ENCODE measurements at places on chromosomes 12 and 14.
A peak's percentile ranks its signal among the peaks of the same experiment; 100 is the strongest.

GRCh38 chr14:55301437-55302121, 30.4 kb downstream of the FBXO34 start:
- H3K27ac ChIP-seq: no peak overlapping the region
- peaks cover 15% of the 10 kb centered on the region for H3K4me1 ChIP-seq
- no peaks in the 10 kb centered on the region for H3K27me3 ChIP-seq
- DNase-seq: no peak
- H3K4me3 ChIP-seq: no peak overlapping the region
- no peaks in the 10 kb centered on the region for H3K36me3 ChIP-seq

- DNase-seq: no peak
- no peak overlapping the region for H3K27ac ChIP-seq
- no peak overlapping the region for H3K4me3 ChIP-seq
- H3K27me3 ChIP-seq: no peaks in the 10 kb centered on the region
- H3K4me1 ChIP-seq: no peaks in the 10 kb centered on the region
These were observed 55.0 kb downstream of the AP5M1 start for GRCh38 chr14:57323721-57324120.

DNA sequence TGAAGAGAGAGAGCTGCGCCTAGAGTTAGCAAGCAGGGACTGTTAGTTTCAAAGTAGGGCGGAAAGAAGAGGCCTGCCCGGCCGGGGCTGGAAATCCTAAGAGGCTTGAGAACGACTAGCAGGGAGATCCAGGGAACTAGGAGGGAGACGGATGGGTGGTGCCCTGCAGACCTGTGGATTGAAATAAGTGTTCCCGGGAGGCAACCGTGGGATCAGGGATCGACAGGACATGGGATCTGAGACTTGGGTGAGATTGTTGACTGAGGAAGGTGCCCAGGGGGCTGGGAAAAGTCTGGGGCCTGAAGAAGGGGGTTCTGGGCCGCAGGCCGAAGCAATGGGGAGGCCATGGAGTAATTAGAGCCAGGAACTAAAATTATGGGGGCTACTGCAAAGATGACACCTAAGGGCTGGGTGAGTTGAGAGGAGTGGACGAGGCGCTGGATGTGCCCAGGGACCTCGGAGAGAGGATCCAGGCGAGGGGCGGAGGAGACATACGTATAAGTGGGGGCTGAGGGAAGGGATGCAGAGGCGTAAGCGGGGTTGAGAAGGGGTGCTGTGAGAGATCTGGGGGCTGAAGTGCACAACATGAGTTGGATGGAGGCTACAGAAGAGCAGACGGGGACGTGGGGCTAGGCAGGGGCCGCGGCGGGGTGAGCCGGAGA, 635 bp downstream of the LTA4H start:
- DNase-seq: no peak
- peak overlapping the region; percentile 84 for H3K27ac ChIP-seq
- H3K27me3 ChIP-seq: no peaks in the 10 kb centered on the region
- H3K36me3 ChIP-seq: no peaks in the 10 kb centered on the region
- peak overlapping the region; percentile 72 for H3K4me3 ChIP-seq

- H3K27me3 ChIP-seq: no peaks in the 10 kb centered on the region
- no peaks in the 10 kb centered on the region for H3K4me1 ChIP-seq
- no peaks in the 10 kb centered on the region for H3K36me3 ChIP-seq
- no peak for DNase-seq
- H3K27ac ChIP-seq: no peak overlapping the region
These were observed 1069.0 kb downstream of the FSCB start for GRCh38 chr14:43438056-43438455.

DNA sequence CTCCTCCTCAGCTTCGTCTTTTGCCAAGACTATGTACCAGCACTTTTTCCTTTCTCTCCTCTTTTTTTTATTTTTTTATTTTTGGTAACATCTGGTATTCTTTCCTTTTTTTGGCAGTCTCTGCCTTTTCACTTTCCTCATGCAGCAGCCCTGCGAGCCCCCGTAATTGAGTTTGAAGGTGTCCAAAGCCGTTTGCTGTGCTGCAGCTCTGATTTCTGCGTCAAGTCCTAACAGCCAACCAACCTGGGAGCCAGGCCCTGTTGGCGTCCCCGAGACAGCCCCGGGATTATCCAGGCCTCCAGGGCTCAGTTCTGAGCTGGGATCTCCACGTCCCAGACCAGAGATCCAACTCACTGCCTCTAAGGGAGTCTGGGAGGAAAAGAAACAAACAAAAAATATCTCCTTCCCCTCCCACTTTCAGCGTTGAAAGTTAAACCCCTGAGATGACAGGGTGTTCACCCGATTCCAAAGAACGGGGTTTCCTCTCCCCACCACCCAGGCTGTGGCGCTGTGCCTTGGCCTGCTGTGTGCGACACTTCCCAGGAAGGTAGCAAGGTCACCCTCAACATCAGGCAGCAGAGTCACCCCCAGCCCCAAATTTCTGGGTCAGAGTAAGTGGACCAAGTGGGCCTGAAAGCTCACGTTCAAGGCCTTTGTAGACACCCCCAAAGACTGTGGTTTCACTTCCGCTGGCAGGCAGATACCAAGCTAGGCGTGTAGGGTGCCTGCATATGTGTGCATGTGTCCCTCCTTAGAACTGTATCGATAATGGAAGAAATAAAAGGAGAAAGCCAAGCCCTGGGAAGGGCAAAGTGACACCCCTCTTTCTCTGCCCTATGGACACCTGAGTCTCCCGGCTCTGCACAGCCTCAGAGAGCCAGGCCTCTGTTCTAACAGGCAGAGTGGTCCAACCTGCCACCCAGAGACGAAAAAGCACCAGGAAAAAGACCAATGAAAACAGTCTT, 11.1 kb downstream of the BCL11B start:
- no peak overlapping the region for H3K4me3 ChIP-seq
- H3K27me3 ChIP-seq: no peaks in the 10 kb centered on the region
- H3K27ac ChIP-seq: no peak overlapping the region

- no peak overlapping the region for H3K27ac ChIP-seq
- no peaks in the 10 kb centered on the region for H3K36me3 ChIP-seq
- DNase-seq: no peak
- H3K27me3 ChIP-seq: no peaks in the 10 kb centered on the region
- H3K4me1 ChIP-seq: no peaks in the 10 kb centered on the region
These were observed 8.7 kb downstream of the ACACB start for GRCh38 chr12:109124878-109125648.

GRCh38 chr12:65081496-65081895, 39.6 kb downstream of the WIF1 start:
- DNase-seq: no peak
- H3K4me3 ChIP-seq: no peak overlapping the region
- H3K27ac ChIP-seq: no peak overlapping the region
- H3K27me3 ChIP-seq: peaks cover 19% of the 10 kb centered on the region
- H3K4me1 ChIP-seq: no peaks in the 10 kb centered on the region
- H3K36me3 ChIP-seq: no peaks in the 10 kb centered on the region

DNA sequence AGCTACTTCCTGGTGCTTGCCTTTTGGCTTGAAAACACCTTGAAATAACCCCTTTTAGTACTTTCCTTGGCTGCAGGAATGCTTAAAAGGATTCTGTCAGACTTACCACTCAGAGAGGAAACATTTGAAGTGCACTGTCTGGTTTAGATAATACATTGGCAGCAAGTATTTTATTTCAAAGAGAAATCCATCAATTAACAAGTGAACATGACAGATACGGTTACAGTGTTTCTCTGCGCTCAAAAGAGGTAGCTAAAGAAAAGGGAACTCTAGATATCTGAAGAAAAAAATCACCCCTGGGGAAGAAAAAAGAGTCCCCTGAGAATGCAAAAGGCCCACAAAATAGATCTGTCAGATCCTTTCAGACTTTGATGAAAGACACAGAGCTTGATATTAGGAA, 421.9 kb downstream of the LRFN5 start:
- no peaks in the 10 kb centered on the region for H3K36me3 ChIP-seq
- H3K27ac ChIP-seq: no peak overlapping the region
- no peaks in the 10 kb centered on the region for H3K4me1 ChIP-seq
- DNase-seq: no peak
- H3K27me3 ChIP-seq: no peaks in the 10 kb centered on the region

GRCh38 chr14:106843386-106843785, 1317.0 kb downstream of the TMEM121 start:
- peaks cover 2% of the 10 kb centered on the region for H3K27me3 ChIP-seq
- peak overlapping the region; percentile 58 for H3K4me3 ChIP-seq
- no peaks in the 10 kb centered on the region for H3K36me3 ChIP-seq
- DNase-seq: no peak
- peaks cover 8% of the 10 kb centered on the region for H3K4me1 ChIP-seq
- no peak overlapping the region for H3K27ac ChIP-seq

- no peak for DNase-seq
- H3K27ac ChIP-seq: no peak overlapping the region
- no peaks in the 10 kb centered on the region for H3K27me3 ChIP-seq
- no peak overlapping the region for H3K4me3 ChIP-seq
These were observed 10.3 kb downstream of the FBRSL1 start for GRCh38 chr12:132500142-132500855.

All from Panc1 (cell line).